ENCODE measurements at places on chromosomes 1 and 21. TPM values are rescaled to one million over a fixed set of nuclear protein-coding genes. Genes with fewer than 3 reads are reported as not detected.

DNA sequence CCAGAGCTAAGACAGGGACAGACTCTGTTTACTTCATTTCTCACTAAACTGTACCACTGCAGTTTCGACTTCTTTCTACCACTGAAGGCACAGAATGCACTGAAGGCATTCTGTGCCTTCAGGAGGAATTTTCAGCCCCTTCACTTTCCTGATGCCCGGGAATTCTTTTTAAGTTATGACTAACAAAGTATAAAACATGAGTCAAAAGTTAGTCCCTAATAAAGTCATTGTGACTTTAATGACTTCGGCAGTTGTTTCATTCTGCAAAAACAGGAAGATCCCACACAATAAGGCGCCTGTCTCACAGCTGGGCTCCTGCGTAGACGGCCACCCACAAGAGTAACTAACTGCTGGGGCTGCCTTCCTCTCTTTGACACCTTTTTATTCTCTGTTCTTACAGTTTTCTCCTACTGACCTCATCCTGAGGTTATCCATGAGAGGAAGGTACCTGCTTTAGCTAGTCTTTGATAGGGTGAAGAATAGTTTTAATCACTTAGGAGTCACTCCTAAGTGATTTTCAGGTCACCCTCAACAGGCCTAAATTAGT is 183.9 kb upstream of the SGIP1 start:
- DNase-seq: peak; percentile 49

The TEX38 gene
- not detected for polyA plus RNA-seq

The XKR8 gene
- polyA plus RNA-seq: 6.3 TPM

The LDLRAD1 gene
- polyA plus RNA-seq: not detected

- DNase-seq: no peak
These were observed 75.1 kb downstream of the TEX35 start for GRCh38 chr1:178587975-178588374.

GRCh38 chr1:157277281-157277680 is 139.1 kb upstream of the ETV3 start:
- no peak for DNase-seq

- DNase-seq: no peak
These were observed 1.2 kb downstream of the RERE start for GRCh38 chr1:8816264-8816663.

- DNase-seq: no peak
These were observed 567.3 kb upstream of the ADAMTS5 start for GRCh38 chr21:27534206-27534605.

DNA sequence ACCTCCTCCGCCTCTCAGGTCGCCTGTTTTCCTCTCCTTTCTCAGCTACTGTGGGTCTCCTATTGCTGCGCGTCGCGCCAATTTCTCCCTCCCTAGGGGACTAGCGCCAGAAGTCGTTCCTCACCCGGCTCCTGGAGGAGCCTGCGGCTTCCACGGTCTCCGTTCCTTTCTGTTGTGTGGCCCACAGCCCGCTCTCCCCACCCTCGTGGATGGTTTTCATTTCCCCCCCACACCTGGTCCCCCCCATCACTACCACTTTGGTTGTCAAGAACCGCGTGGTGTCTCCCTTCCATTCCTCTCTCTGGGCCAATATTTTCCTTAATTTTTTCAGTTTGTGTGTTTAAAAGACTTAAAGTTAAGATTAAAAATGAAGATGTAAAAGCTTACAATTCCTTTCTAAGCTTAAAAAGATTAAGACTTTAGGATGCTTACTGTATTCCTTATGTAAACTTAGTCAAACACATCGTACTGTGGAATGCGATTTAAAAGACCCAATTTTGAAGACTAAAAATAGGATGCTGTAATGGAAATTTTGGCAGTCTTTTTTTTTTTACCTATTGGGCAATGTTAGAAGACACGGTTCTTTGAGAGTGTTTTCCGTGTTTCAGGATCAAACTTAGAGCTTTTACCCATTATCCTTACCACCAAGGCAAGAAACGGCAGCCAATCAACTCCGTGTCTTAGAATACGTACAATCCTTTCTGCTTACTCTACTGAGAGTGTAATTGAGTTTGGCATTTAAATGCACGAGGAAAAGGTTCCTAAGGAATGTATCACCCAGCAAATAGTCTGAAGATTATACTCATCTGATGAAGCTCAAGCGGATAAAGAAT is 773 bp downstream of the CNST start:
- no peak for DNase-seq

- no peak for DNase-seq
These were observed 10.3 kb downstream of the DONSON start for GRCh38 chr21:33578214-33578613.

DNA sequence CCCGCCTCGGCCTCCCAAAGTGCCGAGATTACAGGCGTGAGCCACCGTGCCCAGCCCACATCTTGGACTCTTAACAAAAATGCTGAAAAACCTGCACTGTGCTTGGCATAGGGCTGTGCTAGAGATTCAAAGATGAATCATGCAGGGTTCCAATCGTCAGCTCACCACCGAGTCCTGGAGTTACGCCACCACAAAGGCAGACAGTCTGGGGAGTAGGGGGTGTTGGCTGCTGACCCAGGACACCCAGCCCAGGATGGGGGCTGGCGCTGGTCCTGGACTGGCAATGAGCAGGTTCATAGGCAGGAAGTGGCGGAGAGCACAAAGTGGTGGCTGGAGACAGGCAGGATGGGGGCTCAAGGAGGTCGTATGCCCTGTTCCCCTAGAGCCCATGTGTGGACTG is 16.0 kb downstream of the PSRC1 start:
- DNase-seq: no peak

The TARDBP gene
- polyA plus RNA-seq: 66.3 TPM

DNA sequence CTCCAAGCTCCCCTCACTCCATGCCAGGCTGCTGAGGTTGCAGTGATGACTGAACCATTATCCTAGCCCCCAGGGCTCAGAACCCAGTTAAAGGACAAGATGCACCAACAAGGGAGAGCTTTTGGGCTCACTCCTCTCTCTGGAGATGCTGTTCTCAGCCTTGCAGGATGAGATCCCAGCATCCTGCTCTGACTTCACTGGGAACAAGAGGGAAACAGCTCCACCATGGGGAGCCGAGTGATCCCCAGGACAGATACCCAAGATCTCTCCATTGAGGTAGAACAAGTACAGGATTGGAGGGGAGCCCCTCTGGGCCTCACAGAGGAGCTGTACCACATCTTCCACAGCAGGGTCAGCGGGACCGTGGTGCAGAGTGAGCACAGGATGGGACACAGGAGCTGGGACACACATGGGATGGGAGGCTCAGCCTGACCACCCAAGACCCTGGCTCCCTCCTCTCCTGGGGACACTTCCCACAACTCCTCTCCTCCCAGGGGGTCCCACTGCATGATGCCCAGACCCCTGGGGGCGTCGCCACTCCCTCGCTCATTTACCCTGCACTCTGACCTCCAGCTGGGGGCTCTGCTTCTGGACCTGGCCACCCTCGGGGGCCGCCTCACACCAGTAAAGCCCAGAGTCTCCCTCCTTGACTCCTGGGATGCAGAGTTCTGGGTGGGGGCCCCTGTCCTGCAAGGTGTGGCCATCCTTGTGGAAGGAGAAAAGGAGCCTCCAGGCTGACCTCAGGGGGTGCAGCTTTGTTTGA is 18.6 kb upstream of the SLAMF9 start:
- DNase-seq: no peak

The SPRR2E gene
- polyA plus RNA-seq: not detected

The SERPINC1 gene
- polyA plus RNA-seq: 0.15 TPM

GRCh38 chr1:183593356-183593755 is 3.1 kb upstream of the NCF2 start:
- no peak for DNase-seq

The SLC9C2 gene
- polyA plus RNA-seq: not detected

GRCh38 chr1:115980998-115981993 is 5.0 kb downstream of the SLC22A15 start:
- DNase-seq: no peak

DNA sequence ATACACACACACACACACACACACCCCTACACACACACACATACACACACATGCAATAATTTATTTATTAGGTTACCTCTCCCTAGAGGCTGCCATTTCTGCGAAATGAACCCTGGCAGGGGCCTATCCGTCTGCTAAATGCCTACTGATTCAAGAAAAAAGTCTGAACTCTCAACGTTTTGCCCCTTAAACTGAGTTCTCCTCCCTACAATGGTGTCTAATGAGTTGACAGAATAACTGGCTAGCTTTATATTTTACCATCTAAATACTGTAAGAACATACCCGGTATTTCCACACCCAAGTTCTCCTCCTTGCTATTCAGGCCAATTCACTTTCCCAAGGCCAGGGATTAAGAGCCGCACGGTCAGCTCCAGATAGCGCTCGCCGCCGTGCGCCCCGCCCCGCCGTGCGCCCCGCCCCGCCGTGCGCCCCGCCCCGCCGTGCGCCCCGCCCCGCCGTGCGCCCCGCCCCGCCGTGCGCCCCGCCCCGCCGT is 339 bp upstream of the RNPC3 start:
- DNase-seq: no peak

The SUMO3 gene
- polyA plus RNA-seq: 108 TPM

DNA sequence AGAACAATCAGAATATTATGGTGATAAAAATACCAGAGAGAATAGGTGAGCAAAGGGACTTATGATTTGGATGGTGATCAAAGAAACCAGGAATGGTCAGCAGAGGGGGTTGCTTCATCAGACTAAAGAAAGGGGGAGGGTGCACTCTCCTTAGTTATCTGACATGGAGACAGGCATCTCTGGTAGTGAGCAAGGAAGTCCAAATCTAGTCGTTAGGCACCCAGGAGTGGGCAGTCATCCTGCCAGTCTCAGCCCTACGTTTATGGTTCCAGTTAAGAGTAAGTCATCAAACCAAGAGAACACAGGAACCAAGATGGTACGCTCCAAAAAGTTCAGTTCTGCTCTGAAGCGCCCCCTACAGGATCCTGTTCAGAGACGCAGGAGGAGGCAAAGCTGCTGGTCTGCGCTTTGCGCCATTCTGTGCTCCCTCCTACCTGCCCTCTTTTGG is 28.6 kb downstream of the EBNA1BP2 start:
- no peak for DNase-seq

The PROK1 gene
- polyA plus RNA-seq: 3.4 TPM

The RPE65 gene
- not detected for polyA plus RNA-seq

- no peak for DNase-seq
These were observed 8.2 kb downstream of the LSS start for GRCh38 chr21:46220275-46220810.

The OR2G6 gene
- polyA plus RNA-seq: not detected

DNA sequence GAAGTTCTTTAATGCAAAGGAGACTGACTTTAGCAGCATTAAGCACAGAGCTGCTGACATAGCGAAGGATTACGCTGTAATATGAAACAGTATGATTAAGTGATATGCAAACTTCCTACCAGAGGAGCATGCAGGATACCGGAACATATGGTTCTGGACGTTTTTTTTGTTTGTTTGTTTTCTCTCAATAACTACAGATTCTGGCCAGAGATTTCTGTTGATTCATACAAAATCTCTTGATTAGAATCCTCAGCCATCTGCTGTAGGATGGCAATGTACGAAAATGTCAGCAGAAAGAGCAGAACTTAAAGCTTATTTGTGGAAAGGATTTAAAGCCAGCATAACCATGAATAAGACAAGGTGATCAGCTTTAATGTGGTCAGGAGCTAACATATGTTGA is 970.7 kb downstream of the KCNT2 start:
- DNase-seq: no peak

The IVL gene
- polyA plus RNA-seq: 0.03 TPM

The MYCBP gene
- polyA plus RNA-seq: 14.4 TPM

GRCh38 chr1:217660353-217661062 is 29.4 kb downstream of the SPATA17 start:
- DNase-seq: no peak

DNA sequence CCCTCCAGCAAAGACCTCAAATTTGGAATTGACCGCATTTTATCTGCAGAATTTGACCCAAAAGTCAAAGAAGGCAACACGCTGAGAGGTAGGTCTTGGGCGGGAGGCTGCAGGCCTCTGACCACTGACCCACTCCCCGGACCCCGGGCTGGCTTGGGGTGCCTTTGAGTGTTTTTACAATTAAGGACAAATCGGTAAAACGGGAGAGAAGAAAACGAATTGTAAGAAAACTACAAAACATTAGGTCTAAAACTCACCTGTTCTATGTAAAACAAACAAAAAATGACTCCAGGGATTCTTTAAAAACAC is 1.1 kb downstream of the HLX start:
- no peak for DNase-seq

DNA sequence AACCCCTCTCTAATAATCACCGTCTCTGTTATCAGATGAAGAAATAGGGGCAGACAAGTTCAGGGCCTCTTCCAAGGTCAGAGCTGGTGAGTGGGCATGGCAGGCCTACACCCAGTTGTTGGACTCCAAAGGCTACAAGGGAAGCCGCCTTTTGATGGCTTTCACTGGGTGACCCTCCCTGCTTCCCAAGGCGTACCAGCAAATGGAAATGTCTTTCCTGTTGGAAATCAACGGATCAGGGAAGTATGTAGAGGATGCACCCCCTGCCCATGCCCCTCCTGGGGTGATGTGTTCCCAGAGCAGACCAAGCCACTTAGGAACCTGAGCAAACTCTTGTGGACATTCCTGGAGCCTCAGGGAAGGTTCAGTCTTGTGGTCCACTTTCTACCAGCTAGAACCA is 47.4 kb downstream of the LGR6 start:
- DNase-seq: no peak

DNA sequence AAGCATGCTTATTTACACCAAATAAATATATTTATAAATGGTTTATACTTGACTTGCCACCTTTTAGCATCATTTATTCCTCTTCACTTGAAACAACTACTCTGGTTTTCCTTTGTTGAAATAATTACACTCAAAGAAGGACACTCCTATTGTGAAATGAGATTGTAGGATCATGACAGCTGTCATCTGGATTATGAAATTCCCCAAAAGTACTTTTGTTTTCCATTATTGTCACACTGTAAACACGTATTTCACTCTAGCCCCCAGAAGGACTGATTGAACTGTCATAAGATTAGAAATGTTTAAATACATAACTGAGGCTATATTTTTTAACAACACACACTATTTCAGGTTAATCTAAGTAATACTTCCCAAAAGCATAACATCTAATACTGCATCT is 593.8 kb downstream of the LRRIQ3 start:
- DNase-seq: no peak

DNA sequence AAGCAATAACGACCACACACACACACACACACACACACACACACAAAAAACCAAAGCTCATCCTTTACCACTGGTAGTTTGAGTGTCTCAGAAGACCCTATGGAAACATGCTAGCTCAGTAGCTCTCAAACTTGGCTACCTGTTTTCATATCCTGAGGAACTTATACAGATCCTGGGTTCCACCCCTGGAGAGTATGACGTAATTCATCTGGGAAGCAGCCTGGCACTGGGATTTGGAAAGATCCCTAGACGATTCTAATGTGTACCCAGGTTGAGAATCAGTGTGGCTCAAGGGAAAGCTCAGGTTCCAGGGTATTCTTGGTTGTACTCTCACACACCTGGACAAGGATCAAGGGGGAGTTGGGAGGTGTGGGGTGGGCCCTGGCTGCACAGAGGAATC is 85.9 kb downstream of the SELENOF start:
- DNase-seq: no peak

The IL24 gene
- not detected for polyA plus RNA-seq

The RAD54L gene
- 0.30 TPM for polyA plus RNA-seq

DNA sequence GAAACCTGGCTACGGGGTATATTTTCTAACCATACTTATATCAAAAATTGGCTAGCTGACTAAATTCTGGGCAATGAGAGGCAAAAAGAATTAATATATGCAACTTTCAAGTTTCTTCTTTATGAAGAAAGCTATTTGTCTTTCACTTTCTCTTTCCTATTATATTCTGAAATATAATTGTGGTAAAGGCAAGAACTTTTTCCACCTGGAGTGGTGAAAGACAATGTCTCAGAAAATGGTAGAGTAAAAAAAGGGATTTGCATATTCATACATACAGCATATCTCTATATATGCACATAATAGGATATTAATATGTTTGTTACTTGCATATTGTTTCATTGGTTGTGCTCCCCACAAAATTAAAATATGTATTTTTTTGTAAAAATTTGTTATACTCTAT is 793.8 kb downstream of the PLA2G4A start:
- no peak for DNase-seq
